Suprapubic skin (tissue), 4 donors: ENCODE measurements at places on chromosomes 5 and 9.

- no peaks in the 10 kb centered on the region for H3K36me3 ChIP-seq
- no peak overlapping the region for H3K4me3 ChIP-seq
These were observed 144.2 kb upstream of the CDH10 start for GRCh38 chr5:24788829-24789514.

GRCh38 chr9:83633255-83633654 is 10.3 kb downstream of the IDNK start:
- no peaks in the 10 kb centered on the region for H3K27me3 ChIP-seq
- peaks cover 8% of the 10 kb centered on the region for H3K36me3 ChIP-seq
- peaks cover 3% of the 10 kb centered on the region for H3K4me1 ChIP-seq
- no peak overlapping the region for H3K27ac ChIP-seq

DNA sequence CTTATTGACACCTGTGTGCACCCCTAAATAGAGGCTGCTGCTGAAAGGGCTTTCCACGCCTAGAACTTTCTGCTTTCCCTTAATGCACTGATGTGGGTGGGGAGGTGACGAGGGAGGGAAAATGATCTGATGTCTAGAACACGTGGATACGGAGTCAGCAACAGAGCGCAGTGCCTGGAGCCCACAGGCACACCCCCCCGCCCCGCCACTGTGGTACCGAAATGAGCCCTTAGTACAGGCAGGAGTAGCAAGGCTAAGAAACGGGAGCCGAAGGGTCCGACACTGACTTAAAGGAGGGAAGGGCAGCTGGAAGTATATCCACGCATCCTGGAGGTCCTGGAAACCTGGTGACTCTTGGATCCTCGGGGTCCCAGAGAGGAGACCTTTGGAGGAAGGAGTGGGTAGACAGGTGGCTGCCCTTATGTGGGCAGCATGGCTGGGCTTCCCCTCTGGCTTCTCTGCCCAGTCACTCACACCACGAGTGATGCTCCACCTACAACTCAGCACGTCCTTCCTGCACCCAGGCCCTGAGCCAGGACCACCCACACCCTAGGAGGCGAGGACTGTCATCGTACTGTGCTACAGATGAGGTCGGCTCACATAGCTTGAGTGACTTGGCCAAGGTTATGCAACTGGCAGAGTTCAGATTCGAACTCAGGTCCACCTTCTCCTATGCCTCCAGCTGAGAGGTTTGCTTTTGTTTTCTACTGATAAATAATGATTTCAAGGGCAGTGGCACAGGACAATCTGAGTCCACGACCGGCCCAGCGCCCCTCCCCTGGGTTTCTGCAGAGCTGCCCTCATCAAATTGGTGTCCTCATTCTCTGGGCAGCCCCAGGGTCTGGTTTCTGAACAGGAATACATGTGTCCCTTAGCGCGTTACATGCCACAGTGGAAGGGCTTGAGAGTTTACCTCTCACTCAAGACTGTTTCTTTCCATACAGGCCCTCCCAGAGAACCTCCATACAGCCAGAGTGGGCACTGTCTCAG is 4.7 kb upstream of the VAV2 start:
- peaks cover 11% of the 10 kb centered on the region for H3K27me3 ChIP-seq
- no peak overlapping the region for H3K27ac ChIP-seq
- H3K4me3 ChIP-seq: no peak overlapping the region
- H3K4me1 ChIP-seq: peaks cover 21% of the 10 kb centered on the region

DNA sequence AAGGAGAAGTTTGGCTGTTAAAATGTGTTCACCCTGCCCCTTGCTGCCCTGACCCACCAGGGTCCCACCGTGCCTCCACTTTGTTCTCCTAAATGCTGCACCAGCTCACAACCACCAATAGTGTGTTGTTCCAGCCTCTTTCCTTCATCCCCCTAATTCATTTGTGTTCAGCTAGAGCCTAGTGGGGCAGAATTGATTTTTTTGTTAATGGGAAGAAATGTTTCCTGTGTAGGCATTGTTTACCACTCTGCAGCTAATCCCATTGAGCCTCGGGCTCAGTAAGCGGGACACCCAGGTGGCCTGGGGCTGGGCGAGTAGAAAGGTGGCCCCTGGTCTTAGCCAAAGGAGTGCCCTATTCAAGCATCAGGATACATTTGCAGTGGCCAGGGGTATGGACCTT is 127.6 kb downstream of the MVB12B start:
- H3K36me3 ChIP-seq: peaks cover 7% of the 10 kb centered on the region
- H3K27me3 ChIP-seq: no peaks in the 10 kb centered on the region
- H3K4me3 ChIP-seq: no peak overlapping the region
- H3K27ac ChIP-seq: no peak overlapping the region
